ENCODE measurements at places on chromosomes 5 and 9. TPM values are rescaled to one million over a fixed set of nuclear protein-coding genes. Genes with fewer than 3 reads are reported as not detected.

Gene KCNIP1
- total RNA-seq, result 82.4 TPM

Gene ANGPTL2
- total RNA-seq, result 22.1 TPM

Gene WHRN
- total RNA-seq, result 4.4 TPM

Gene PCDHGC5
- total RNA-seq, result 4.0 TPM

Gene LCN10
- total RNA-seq, result not detected

Gene TLR4
- total RNA-seq, result 35.2 TPM

Gene GIN1
- total RNA-seq, result 13.6 TPM

Gene PFN3
- total RNA-seq, result not detected

Gene SHISAL2B
- total RNA-seq, result 0.30 TPM

Gene BSPRY
- total RNA-seq, result 0.79 TPM

Gene DAP
- 27.2 TPM for total RNA-seq

Gene SLC25A2
- total RNA-seq, result not detected

Gene ARL14EPL
- total RNA-seq, result not detected

Gene ENTREP1
- 24.2 TPM for total RNA-seq

Gene VLDLR
- total RNA-seq, result 35.4 TPM

Gene PRLR
- total RNA-seq, result 5.3 TPM

Gene SEMA4D
- 68.7 TPM for total RNA-seq

Gene SLCO6A1
- total RNA-seq, result not detected

Gene ORM2
- total RNA-seq, result 0.28 TPM

Gene NR5A1
- total RNA-seq, result 0.10 TPM

Gene TAF11L13
- not detected for total RNA-seq

Gene GPR151
- total RNA-seq, result 0.06 TPM

Gene TAF11L6
- not detected for total RNA-seq

Gene HRH2
- 2.6 TPM for total RNA-seq

Gene PRRX2
- 2.4 TPM for total RNA-seq

Gene LPCAT1
- total RNA-seq, result 54.3 TPM

Gene PLAC8L1
- not detected for total RNA-seq

Gene BAAT
- total RNA-seq, result 0.22 TPM

Gene WNK2
- total RNA-seq, result 29.2 TPM

Gene PTGR1
- total RNA-seq, result 44.7 TPM

Gene DOCK2
- total RNA-seq, result 8.9 TPM

Gene ALDH1A1
- total RNA-seq, result 26.4 TPM

Gene NOL8
- total RNA-seq, result 20.3 TPM

Gene NIM1K
- 7.9 TPM for total RNA-seq

Gene CBY3
- not detected for total RNA-seq

Gene PCDHA1
- 1.0 TPM for total RNA-seq

Gene DDX41
- total RNA-seq, result 92.7 TPM

Gene MSMP
- not detected for total RNA-seq

Gene SLC34A1
- total RNA-seq, result not detected

Gene PCDHGB5
- 17.5 TPM for total RNA-seq

Gene MPDZ
- total RNA-seq, result 86.0 TPM

Gene CHSY3
- 13.7 TPM for total RNA-seq

Gene SYK
- total RNA-seq, result 6.1 TPM

Gene PLEKHG4B
- 4.2 TPM for total RNA-seq

Gene PCDHGC3
- 205 TPM for total RNA-seq

Gene CLIC3
- total RNA-seq, result 2.0 TPM

Gene SMARCA2
- 150 TPM for total RNA-seq

Gene CCL27
- total RNA-seq, result not detected

Gene UGT3A1
- under 0.01 TPM for total RNA-seq

Gene LMNB1
- 40.3 TPM for total RNA-seq

Gene RALGDS
- 78.6 TPM for total RNA-seq

Gene IL13
- total RNA-seq, result not detected

Gene SPINK4
- not detected for total RNA-seq

Data from spinal cord (tissue), 10 donors.